ENCODE measurements at places on chromosomes 5 and 9.

DNA sequence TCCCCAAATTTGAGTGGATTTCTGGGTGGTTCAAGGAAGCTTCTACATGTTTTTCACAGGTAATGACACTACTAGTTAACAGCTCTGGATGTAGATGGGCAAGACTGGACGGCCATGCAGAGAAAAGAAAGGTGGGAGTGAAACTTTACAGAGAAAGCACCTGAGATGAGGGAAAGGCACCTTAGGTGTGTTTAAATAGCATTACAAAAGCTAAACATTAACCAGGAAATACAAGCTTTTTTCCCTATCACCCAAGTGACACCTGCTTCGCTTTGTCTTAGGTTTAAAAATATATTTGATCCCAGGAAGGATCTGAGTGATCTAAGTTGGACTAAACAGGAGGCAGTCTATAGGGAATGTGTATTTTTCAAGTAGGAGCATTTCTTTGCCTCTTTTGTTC, 8.3 kb downstream of the C9orf152 start:
- no peak for DNase-seq

- DNase-seq: no peak
These were observed 746.3 kb upstream of the RIOK2 start for GRCh38 chr5:97929383-97929782.

GRCh38 chr5:172672681-172673080, 31.6 kb downstream of the NEURL1B start:
- no peak for DNase-seq

- no peak for DNase-seq
These were observed 20.9 kb upstream of the RFK start for GRCh38 chr9:76415154-76415553.

DNA sequence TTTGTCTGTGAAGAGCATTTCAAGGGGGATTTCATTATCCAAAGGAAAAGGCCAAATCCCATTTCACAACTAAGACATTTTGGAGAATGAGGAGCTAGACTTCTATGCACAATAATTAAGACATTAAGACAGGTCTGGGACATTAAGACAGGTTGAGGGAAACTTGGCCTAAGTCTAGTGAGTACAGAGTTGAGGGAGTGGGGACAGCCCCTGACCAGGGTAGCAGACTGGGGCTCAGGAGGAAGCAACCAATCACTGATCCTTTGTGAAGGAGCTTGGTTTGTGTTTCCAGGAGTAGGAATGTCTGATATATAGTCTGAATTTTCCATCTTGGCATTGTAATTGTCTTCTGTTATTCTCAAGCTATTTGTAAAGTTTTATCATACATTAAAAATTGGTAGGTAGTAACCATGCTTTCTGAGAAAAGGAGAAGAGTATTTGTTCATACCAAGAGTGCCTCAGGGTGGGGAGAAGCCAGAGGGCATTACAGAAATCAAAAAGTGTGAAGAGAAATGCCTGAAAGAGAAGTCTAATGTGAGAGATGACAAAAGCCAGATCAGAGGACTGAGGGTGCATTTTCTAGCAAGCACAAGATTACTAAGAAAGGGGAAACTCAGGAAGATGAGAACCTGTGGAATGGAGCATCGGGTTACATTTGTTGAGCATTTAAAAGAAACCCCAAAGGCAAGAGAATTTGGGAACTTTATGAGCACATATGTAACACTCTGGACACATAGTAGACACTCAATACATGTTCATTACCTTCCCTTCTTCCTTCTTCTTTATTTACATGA, 189.3 kb upstream of the PIK3R1 start:
- DNase-seq: no peak

DNA sequence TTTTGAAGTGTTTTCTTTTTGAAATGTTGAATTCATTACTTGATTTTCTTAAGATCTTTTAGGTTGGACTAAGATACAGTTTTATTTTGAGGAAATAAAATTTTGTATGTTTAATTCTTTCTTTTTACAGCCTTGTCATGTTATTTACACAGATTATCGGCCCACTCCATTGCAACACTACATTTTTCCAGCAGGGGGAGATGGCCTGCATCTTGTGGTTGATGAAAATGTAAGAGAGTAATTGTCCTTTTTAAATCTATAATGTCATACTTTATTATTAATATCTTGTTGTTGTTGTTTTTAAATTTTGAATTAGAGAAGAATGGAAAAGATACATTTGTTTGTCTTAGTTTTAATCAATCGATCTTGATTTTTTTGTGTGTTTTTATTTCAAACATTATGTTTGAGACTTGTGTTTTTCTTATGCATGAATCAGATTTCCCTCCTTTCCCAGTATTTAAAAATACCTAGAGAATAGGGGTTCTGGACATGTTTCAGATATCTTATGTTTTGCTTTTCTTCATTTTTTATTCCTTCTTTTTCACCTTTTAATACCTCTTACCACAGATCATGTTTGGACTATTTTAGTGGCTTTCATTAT, 36.7 kb downstream of the MTREX start:
- DNase-seq: peak; percentile 24

DNA sequence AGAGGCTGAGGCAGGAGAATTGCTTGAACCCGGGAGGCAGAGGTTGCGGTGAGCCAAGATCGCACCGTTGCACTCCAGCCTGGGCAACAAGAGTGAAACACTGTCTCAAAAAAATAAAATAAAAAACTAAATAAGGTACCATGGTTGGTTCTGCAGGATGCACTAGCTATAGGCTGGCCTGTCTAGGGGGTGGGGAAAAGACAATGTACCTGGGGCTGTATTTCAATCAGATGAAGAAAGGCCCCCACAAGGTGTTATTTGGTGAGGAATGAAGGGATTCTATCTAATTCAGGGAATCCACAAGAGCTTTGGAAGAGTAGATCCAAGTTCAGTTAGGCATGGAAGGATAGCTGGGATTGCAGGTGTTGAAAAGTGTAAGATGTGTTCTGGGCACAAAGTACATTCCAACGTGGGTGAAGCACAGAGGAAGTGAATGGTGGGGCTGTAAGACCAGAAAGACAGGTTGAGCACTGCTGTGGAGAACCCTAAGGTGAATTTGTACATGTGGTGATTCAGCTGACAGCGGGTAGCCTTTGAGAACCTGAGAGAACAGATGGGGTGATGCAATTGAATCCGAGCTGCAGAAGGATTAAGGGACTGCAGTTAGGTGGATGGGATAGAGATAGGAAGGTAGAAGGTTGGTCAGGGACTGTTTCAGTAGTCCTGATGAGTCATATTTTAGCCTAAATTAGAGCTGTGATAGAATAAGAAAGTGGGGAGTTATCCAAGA, 71.8 kb downstream of the CAST start:
- DNase-seq: no peak

DNA sequence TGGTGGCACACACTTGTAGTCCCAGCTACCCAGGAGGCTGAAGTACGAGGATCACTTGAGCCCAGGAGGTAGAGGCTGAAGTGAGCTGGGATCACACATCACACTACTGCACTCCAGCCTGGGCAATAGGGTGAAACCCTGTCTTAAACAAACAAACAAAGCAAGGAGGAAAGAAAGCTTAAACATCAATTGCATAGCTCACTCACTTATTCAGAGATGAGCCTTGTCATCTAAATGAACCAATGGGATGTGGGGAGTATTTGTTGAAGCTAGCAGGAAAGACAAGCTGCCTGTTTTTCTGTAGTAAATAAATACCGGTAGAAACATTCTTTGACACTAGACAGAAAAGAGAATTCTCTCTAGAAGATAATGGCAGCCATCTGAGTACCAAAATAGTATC, 161.0 kb upstream of the SLC12A2 start:
- DNase-seq: no peak

- DNase-seq: no peak
These were observed 89.7 kb upstream of the PARP8 start for GRCh38 chr5:50576686-50577256.

Measured in CMK (cell line).